ENCODE measurements at places on chromosomes 16 and 17.

GRCh38 chr16:56388209-56388608, 37.1 kb downstream of the AMFR start:
- no peaks in the 10 kb centered on the region for H3K4me1 ChIP-seq
- H3K36me3 ChIP-seq = no peaks in the 10 kb centered on the region
- no peak overlapping the region for H3K4me3 ChIP-seq
- no peak for DNase-seq

DNA sequence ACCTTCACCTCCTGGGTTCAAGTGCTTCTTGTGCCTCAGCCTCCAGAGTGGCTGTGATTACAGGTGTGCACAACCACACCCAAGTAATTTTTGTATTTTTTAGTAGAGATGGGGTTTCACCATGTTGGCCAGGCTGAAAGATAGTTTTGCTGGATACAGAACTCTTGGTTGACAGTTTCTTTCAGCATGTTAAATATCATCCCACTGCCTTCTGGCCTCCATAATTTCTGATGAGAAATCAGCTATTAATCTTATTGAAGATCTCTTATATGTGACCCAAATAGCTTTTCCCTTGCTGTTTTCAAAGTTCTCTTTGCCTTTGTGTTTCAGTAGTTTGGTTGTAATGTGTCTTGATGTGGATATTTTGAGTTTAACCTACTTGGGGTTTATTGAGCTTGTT, 50.3 kb upstream of the BRD7 start:
- no peak for DNase-seq
- H3K27ac ChIP-seq = no peak overlapping the region

DNA sequence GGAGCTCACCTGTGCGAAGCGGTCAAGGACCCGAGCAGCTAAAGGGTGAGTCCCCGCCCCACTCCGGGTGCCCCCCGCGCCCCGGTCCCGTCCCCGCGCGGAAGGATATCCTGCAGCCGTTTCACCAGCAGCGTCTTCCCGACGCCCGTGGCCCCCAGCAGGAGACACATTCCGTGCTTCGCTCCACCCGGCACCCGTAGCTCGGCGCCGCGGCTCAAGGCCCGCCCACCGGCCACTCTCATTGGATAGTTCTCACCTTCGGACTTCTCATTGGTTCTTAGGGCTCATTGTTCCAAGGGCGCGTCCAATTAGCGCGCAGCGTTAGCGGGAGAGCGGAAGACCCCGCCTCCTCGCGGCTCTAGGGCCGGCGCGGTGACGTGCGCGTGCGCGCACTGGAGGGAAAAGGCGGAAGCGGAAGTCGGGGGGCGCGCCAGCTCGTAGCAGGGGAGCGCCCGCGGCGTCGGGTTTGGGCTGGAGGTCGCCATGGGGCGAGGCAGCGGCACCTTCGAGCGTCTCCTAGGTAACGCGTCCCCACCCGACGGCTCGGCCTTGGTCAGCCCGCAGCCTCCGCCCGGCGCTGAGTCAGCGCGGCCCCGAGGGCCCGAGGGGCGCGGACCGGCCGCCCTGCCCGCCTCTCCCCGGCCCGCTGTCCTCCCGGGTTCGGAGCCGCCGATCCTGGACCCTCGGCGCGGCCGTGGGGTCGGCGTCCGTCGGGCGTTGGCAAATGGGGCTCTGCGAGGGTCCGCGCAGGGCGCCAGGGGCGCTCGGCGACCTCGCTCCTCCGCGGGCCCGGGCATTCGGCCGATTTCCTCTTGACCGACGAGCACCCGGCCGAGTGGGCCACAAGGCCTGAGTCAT, at the start of the genes ARL16 and HGS:
TSS of gene ARL16 (minus strand) at position 214 of the 858 bp plus-strand sequence. CDS start at position 170, 44 bp downstream.
TSS of gene HGS (plus strand) at position 428 of the 858 bp plus-strand sequence. CDS start at position 484, 56 bp downstream.
- no peaks in the 10 kb centered on the region for H3K27me3 ChIP-seq
- peak within 1 kb of the TSS; percentile 100 for H3K4me3 ChIP-seq
- peak within 1 kb of the TSS; percentile 8 for H3K27ac ChIP-seq
- no peaks in the 10 kb centered on the region for H3K36me3 ChIP-seq

GRCh38 chr17:74697515-74697914, 15.2 kb downstream of the CD300LF start:
- H3K4me1 ChIP-seq = no peaks in the 10 kb centered on the region
- H3K4me3 ChIP-seq = no peak overlapping the region
- no peaks in the 10 kb centered on the region for H3K27me3 ChIP-seq
- no peaks in the 10 kb centered on the region for H3K36me3 ChIP-seq
- DNase-seq = no peak

GRCh38 chr16:74577882-74578366, 29.0 kb downstream of the GLG1 start:
- H3K4me3 ChIP-seq = no peak overlapping the region
- H3K27me3 ChIP-seq = no peaks in the 10 kb centered on the region
- H3K36me3 ChIP-seq = no peaks in the 10 kb centered on the region
- H3K4me1 ChIP-seq = peaks cover 10% of the 10 kb centered on the region
- no peak overlapping the region for H3K27ac ChIP-seq
- DNase-seq = no peak

GRCh38 chr16:31386157-31386984, 6.8 kb upstream of the ITGAD start:
- no peak overlapping the region for H3K4me3 ChIP-seq
- no peaks in the 10 kb centered on the region for H3K36me3 ChIP-seq
- DNase-seq = no peak
- H3K27me3 ChIP-seq = no peaks in the 10 kb centered on the region
- no peak overlapping the region for H3K27ac ChIP-seq
- H3K4me1 ChIP-seq = no peaks in the 10 kb centered on the region

DNA sequence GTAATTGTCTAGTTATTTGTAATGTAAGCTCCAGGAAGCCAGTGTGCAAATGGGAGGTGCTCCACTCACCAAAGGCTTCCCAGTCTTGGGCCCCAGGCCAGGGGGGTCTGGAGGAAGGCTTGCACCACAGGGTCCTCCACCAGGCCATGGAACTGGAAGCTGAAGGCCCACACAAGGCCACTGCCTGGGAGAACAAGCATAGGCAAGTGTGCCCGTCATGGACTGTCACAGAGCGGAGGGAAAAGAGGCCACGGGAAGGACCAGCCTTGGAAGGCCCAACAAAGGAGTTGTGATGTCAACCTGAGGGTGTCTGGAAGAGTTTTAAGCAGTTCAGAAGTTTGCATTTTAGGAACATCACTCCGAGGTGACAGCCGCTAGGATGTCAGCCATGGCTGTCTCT, 3.0 kb upstream of the SRRM2 start:
- no peak overlapping the region for H3K4me3 ChIP-seq
- peaks cover 12% of the 10 kb centered on the region for H3K4me1 ChIP-seq
- no peaks in the 10 kb centered on the region for H3K36me3 ChIP-seq
- no peak for DNase-seq
- H3K27me3 ChIP-seq = no peaks in the 10 kb centered on the region

DNA sequence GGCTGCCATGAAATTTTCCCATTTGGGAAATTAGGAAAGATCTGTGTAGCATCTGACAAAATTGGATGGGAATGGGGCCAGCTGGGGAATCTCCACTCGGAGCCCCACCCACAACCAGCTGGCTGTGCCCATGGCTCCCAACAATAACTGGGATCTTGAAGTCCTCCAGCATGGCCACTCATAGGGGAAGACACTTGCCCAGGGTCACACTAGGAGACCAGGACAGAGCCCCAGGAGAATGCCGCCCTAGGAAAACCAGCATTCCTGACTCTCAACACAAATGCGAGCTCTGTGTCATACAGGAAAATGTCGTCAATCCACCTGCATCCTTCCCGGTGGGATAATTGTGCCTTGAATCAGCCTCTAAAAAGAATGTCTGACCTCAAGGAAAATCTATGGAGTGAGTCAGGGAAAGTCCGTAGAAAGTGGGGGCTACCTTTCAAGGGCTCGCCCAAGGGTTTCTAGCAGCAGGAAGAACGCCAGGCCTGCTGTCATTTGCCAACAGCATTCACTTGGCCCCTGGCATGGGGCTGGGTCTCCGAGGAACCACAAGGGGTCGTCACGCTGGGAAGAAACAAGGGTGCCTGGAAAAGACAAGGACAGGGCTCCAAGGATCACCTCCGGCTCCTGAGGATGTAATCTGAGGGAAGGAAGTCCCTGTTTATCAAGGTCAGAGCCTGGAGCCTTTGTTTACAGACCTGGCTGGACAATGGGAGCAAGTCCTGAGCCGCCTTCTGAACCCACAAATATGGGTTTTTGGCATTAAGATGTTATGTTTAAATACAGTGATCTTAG, 15.9 kb downstream of the CDH5 start:
- DNase-seq = no peak
- no peak overlapping the region for H3K27ac ChIP-seq
- H3K27me3 ChIP-seq = no peaks in the 10 kb centered on the region

- H3K4me3 ChIP-seq = no peak overlapping the region
- no peak overlapping the region for H3K27ac ChIP-seq
These were observed 13.3 kb downstream of the PRSS27 start for GRCh38 chr16:2706611-2707311.

DNA sequence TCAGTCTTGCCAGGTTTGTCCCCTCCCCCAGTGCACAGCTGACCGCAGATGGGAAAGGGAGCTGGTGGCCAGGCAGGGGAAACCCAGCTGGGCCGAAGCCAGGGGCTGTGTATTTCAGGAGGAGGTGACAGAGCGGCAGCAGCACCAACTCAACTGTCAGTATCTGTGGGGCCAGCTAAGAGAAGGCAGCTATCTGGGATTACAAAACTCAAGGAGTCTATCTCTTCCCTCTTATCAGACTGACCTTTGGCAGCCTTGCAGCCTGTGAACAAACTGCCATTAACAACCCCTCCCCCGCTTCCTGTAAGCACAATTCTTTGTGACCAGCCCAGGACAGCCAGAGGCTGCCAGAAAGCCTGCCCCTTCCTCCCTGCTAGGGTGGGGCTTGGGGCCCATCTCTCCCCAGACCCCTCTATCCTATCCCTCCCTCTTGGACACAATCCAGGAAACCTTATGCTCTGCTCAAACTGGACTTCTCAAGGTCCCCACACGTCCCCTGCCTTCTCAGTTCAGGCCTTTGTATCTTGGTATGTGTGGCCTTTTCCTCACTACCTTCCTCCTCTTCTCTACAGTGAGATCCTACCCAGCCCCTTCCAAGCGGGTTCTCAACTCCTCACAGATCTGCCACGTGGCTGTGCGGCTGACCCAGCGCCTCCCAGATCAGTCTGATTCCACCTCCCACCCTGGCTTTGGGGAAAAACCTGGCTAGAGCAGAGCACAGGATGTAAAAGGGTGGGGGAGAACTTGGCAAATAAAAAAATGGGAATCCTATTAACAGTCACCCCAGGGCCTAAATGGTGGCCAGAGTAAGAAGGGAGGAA, 10.5 kb downstream of the ST3GAL2 start:
- no peaks in the 10 kb centered on the region for H3K27me3 ChIP-seq
- peak; percentile 94 for DNase-seq
- H3K4me3 ChIP-seq = no peak overlapping the region
- peak overlapping the region; percentile 27 for H3K27ac ChIP-seq
- peaks cover 35% of the 10 kb centered on the region for H3K4me1 ChIP-seq

- DNase-seq = no peak
- no peaks in the 10 kb centered on the region for H3K27me3 ChIP-seq
- H3K4me1 ChIP-seq = no peaks in the 10 kb centered on the region
- no peak overlapping the region for H3K27ac ChIP-seq
- no peak overlapping the region for H3K4me3 ChIP-seq
These were observed 36.5 kb upstream of the CPHXL start for GRCh38 chr16:75762746-75763145.

DNA sequence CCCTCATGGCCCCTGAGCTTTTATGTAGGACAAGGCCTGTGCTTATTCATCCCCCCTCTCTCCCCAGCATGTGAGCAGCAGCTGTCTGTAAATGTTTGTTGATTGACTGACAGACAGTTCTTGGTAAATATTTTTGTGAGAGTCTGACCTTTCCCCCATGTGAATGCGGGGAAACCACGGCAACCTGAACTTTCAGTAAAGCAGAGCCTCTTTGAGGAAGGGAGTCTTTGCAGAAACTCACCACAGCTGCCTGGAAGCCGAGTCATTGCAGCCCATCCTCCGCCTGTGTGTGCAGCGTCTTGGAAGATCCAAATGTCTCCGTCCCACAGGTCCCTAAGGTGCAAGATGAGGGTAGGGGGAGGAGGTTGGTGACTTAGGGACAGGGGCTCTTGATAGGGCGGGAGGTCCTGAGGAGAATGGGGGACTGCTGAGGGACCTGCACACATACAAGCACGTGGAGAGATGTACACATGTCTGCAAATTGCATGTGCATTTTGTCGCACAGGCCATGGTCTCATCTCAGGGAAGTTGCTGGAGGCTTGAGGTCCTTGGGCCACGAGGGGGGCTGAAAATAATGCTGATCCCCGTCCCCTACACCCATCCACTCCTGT, 23.0 kb upstream of the IL21R start:
- H3K27me3 ChIP-seq = no peaks in the 10 kb centered on the region
- H3K4me3 ChIP-seq = no peak overlapping the region

DNA sequence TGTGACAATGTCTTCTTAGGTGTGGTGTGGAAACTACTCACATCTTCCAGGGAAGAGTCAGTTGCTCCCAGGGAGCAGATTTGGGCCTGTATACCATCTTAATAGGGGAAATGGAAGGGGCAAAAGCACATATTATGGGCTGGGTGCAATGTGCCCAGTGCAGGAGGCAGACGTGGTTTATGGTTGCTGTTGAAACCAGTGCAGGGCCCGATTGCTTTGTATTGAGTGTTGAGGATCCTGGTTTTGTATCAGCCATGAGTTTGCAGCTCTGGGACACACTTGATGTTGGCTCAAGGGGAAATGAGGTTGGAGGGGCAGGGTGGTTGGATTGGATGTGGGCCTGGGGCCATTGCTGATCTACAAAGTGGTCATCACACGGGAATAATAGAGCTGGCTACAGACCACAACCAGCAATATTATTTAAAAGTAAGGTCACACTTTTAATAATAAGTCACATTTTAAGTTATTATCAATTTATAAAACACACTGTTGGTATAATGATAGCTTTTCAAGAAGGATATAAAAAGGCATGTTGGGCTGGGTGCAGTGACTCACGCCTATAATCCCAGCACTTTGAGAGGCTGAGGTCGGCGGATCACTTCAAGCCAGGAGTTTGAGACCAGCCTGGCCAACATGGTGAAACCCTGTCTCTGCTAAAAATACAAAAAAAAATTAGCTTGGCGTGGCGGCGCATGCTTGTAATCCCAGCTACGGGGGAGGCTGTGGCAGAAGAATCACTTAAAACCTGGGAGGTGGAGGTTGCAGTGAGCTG, 302.4 kb downstream of the SEC14L1 start:
- H3K4me3 ChIP-seq = no peak overlapping the region
- no peak overlapping the region for H3K27ac ChIP-seq
- no peaks in the 10 kb centered on the region for H3K36me3 ChIP-seq
- peaks cover 28% of the 10 kb centered on the region for H3K4me1 ChIP-seq
- H3K27me3 ChIP-seq = no peaks in the 10 kb centered on the region
- no peak for DNase-seq

- no peak overlapping the region for H3K4me3 ChIP-seq
- H3K27me3 ChIP-seq = no peaks in the 10 kb centered on the region
- no peaks in the 10 kb centered on the region for H3K36me3 ChIP-seq
- no peak for DNase-seq
These were observed 56.3 kb upstream of the DHX40 start for GRCh38 chr17:59508999-59509625.

- no peaks in the 10 kb centered on the region for H3K27me3 ChIP-seq
- H3K27ac ChIP-seq = no peak overlapping the region
- DNase-seq = no peak
- H3K4me1 ChIP-seq = no peaks in the 10 kb centered on the region
- no peaks in the 10 kb centered on the region for H3K36me3 ChIP-seq
- no peak overlapping the region for H3K4me3 ChIP-seq
These were observed 322.1 kb downstream of the MAP2K4 start for GRCh38 chr17:12342609-12343435.
